ENCODE measurements at places on chromosomes 3 and 15.

DNA sequence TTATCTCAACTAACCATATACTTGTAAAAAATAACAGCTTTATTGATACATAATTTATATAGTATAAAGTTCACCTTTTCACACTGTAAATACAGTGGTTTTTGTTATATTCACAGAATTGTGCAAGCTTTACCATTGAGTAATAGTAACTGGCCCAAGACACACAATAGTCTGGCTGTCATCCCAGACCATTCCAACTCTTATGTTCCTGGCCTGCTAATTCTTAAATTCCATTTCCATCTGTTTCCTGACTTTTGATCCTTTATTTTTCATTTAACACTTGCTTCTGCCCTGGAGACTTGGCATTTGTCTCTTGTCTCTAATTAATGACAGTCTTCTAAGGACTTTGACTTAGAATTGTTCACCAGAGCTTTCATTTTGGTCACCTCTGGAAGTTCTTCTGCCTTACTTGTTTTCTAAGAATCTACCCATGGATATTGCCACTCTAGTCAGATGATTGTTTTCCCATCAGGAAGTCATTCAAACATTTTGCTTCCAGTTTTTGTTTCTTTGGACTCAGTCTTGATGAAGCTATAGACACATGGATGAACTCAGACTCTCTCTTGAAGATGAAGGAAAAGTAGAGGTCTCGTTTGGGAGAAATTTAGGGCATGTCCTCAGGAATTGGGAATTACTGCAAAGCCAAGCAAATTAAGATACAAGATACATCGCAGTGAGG is 27.2 kb upstream of the PLSCR4 start:
- DNase-seq: no peak

DNA sequence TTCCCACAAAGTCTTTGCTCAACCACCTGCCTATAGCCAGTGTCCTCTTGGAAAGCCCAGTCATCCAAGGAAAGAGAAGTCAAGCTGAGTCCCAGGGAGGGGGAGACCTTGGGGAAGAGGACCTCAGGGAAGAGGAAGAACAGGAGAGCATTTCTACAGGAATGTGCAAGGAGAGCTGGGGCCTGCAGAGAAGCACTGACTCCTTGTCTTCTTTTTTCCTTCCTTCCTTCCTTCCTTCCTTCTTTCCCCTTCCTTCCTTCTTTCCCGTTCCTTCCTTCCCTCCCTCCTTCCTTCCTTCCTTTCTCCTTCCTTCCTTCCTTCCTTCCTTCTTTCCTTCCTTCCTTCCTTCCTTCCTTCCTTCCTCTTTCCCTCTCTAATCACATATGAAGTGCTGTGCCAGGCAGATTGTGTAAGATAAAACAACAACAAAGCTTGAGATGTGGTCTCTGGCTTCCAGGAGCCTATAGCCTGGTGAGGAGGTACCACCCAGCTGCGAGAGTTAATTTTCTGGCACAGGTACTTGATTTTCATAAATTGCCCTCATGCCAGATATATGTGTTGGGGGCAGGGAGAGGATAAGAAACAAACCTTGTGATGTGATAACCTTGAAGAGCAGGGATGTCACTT is 70.0 kb downstream of the NOX5 start:
- DNase-seq: no peak

- no peak for DNase-seq
These were observed 33.6 kb downstream of the PTPRG start for GRCh38 chr3:61594964-61595285.

GRCh38 chr3:99648516-99648915 is 10.1 kb downstream of the COL8A1 start:
- DNase-seq: no peak

- DNase-seq: no peak
These were observed 526 bp downstream of the GPD1L start for GRCh38 chr3:32106929-32107362.
